ENCODE measurements at places on chromosomes 12 and 14.

DNA sequence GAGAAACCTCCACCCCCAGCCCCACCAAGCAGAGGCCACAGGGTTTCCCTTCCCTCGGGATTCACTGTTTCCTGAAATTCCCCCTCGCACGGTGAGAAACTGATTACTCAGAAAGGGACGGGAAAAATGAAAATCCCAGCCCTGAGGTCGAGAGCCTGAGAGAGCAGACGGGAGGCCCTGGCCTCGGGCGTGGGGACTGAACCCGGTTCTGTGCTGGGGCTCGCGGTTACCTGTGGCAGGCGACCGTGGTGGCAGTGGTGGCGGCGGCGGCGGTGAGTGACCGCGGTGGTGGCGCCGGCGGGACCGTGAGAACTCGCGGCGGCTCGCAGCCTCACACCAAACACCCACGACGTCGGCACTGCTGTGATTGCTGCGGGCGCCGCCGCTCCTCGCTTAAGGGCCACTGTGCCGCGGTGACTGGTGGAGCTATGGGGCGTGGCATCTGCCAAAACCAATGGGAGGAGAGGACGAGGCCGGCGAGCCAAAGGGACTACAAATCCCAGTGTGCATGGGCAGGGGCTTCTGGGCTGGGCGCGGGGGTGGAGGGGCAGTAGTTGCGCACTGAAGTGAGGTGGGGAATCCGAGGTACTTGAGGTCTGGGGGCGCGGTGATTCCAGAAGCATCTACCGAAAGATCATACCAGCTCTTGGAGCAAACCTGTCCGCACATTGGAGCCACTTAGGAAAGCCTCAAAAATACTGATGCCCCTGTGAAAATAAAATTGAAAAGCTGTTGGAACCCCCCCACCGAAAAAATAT, at the start of gene LGMN:
Gene LGMN, minus strand, starts transcription at position 369 of the 758 bp plus-strand sequence. CDS start 15,841 bp downstream, outside the sequence.
- peak; percentile 96 for DNase-seq

GRCh38 chr12:26770239-26771070, 62.5 kb downstream of the ITPR2 start:
- DNase-seq = no peak

- no peak for DNase-seq
Measured at GRCh38 chr14:81348061-81348460, 52.1 kb downstream of the STON2 start.

DNA sequence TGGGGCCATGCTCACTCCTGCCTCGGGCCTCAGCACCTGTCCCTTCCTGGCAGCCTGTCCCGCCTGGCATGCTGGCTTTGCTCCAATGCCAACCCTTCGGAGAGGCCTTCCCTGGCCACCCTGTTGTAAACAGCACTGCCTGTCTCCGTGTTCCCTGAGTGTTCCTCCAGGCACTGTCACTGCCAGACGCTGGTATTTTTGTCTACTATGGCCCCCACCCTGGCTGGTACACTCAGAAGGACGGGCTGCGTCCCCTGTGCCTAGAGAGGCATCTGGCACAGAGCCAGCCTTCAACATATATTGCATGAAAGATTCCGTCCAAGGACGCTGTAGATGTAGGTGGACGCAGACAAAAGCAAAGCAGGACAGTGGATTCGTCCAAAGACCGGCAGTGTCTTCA, 2.7 kb upstream of the ASPG start:
- DNase-seq = no peak

DNA sequence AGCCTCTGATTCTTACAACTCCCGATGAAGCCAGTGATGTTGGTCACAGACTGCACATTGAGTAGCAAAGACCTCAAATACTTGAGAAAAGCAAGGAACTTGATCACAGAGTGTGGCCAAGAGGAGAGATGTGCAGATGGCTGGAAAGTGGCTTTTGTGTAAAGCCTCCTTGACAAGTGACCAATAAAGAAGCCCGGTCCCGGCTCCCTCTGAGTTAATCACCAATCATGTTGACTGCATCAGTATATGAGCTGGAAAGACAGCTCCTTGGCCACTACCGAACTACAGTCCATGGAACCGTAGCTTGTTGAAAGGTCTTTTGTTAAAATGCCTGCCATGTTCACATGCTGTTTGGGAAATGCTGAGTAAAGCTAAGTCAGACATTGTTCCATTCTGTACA, 23.7 kb upstream of the SERPINA6 start:
- DNase-seq = no peak

GRCh38 chr12:4044736-4045730, 171.8 kb upstream of the PARP11 start:
- no peak for DNase-seq

DNA sequence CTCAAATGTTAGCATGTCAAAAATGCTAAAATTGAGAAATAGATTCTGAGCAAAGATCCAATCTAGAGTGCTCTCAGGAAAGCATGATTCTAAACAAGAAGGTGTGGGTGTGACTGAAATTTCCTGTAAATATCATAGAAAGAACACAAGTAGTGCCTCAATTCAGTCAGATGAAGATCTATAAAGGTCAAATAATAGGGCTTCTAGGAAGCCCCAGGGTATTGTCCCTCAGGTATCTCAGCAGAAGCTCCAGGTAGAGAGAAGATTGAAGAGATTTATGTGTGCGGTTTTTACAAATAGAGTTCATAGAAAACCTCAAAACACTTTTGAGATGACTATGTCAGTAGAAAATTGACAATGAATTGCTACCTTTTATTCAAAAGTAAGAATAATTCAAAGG, 13.0 kb downstream of the KLRD1 start:
- DNase-seq = no peak

- DNase-seq = no peak
Measured at GRCh38 chr12:5945071-5946008, at the start of gene ANO2. Gene ANO2 (minus strand): TSS chr12:5945259. CDS start chr12:5945217, 42 bp downstream.

DNA sequence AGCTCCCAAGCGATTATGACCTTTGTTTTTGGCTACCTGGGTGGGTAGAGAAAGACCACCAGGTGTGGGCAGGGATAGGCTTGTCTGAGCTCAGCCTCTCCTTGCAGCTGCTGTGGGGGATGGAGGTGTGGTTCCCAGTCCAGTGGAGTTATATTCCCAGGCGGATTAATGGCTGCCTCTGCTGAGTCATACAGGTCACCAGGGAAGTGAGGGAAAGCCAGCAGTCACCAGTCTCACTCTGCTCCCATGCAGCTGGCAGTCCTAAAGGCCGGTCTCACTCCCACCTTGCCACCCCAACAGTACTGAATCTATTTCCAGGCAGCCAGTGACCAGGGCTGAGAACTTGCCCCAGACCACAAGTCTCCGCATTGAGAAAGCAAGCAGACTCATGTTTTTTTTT, 399.2 kb downstream of the VRK1 start:
- no peak for DNase-seq

DNA sequence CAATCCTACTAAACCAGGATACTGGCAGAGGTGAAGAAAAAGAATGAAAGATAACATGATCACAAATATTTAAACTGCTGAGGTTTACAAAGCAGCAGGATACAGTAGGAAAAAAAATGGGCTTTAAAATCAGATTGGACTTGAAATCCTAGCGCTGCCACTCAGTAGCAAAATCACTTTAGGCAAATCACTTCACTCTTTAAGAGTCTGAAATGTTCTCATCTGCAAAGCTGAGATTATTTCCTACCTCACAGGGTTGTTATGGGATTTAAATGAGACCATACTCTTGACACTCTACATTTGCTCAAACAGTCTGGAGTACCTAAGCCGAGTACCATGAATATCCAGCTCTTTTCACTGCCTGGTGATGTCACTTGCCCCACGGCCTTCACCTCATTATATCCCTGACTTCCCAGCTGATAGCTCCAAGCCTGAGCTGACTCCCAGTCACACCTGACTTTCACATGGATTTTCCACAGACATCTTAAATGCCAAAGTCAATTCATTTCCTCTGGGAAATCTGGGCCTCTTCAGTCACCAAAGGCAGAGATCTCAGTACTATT, 60.2 kb downstream of the UBR7 start:
- no peak for DNase-seq

DNA sequence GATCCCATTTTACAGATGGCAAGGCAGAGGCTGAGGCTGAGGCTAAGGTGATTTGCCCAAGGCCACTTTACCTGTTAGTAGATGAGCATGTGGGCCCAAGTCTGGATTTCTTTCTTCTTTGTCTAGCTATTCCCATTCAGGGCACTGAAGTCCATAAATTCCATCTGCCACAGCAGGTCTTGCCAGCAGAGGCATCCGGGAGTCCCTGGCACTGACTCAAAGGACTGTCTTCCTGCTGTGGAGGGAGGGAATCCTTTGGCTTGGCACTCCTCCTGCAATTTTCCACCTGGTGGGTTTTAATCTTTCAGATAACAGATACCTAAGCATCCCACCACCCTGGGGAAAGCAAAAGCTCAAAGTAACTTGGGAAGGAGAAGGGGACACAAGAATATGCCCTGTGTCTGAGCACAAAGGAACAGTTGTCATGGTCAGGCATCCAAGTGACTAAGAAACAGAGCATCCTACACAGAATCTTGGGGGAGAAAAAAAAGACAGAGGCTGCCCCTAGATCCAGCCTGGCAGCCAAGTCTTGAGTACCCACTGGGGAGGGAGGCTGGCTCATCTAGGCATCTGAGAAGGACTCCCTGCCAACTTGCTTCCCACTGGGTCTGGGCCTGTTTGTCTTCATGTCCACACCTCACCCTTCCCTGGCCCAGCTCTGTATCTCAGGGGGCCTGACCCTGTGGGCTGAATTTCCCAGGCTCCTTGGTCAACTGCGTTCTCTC, 35.6 kb upstream of the CMKLR1 start:
- DNase-seq = no peak

GRCh38 chr14:105267820-105268548, 19.7 kb downstream of the BTBD6 start:
- no peak for DNase-seq

GRCh38 chr14:39102265-39102968, 618 bp downstream of the SEC23A start:
- peak; percentile 43 for DNase-seq

DNA sequence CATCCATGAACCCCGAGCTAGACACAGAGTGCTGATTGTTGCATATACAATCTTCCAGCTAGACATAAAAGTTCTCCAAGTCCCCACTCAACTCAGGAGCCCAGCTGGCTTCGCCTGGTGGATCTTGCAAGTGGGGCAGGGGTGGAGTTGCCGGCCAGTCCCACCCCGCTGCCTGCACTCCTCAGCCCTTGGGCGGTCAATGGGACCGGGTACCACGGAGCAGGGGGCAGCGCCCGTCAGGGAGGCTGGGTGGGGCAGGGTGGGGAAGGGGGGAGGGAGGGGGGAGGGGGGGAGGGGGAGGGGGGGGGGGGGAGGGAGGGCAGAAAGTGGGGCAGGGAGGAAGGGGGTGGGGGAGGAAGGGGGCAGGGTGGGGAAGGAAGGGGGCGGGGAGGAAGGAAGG, 63.0 kb downstream of the CCDC60 start:
- DNase-seq = no peak

DNA sequence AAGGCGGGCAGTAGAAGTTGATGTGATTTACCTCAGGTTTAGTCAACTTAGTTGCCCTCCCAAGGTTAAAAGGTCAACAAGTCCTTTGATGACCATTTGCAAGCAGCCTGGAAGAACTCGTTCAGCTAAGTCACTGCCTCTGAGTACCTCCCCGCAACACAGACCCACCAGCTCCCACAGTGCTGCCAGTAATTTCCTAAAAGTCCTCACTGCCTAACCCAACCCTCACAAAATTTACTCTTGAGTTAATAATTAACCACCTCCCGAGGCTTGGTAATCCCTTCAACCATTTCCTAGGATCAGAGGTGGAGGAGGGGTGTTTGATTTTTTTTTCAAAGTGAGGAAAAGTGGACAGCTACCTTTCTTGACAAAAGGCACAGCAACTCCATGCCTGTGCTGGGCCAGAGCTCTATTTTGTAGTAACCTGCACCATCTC, 55.8 kb downstream of the MAP3K9 start:
- no peak for DNase-seq

- no peak for DNase-seq
Measured at GRCh38 chr14:65813760-65814384, 401.3 kb downstream of the FUT8 start.

DNA sequence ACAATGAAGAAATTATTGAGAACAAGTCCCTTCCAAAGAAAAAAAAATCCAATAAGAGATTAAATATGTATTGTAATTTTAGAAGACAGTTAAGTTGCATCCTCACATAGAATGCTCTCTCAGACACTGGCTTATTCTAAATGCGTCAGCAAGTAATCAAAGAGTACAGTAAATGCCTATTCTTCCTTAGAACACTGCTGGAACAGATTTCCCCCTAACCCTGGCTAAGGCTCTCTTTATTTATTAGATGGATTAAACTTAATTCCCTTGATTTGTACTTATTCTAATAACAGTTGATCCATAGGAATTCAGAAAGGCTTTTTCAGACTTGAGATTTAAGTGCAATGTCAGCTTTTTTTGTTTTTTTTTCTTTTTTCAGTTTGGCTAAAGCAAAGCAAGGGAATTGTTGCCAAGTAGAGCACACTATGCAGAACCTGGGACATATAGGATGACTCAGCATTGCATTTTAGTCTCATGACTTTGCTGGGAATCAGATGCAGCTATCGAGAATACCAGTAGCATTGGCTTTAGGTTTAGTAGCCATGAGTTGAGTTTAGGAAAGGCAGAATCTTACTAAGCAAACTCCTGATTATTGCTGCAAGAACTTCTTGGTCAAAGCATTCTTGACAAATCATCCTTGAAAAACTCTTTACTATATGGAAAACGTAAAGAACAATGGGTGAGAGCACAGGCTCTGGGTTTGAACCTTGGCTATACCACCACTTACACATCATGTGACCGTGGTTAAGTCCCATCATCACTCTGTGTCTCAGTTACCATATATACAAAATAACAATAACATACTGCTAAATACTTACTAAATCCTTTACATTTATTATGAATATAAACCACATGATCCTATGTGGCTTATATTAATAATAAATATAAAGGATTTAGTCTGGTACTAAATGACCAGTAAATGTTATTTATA, 26.7 kb downstream of the MED21 start:
- no peak for DNase-seq

GRCh38 chr14:83300476-83301064, 1766.9 kb upstream of the SEL1L start:
- no peak for DNase-seq

- no peak for DNase-seq
Measured at GRCh38 chr14:53491884-53492277, 338.8 kb upstream of the DDHD1 start.

DNA sequence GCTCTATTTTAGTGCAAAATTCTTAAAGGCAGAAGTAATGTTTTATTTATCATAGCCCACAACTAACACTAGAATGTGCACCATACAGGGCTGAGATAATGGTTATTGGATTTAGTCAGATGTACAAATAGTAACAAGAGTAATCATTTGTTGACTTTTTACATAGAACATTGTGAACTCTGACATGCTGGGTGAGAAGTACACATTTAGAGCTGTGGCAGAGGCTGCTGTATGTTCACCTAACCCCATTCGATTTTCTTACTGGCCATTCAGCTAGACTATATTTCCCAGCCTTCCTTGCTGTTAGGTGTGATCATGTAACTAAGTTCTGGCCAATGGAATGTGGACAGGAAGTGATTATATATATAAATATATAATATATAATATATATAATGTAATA, 89.1 kb downstream of the DRAM1 start:
- no peak for DNase-seq

DNA sequence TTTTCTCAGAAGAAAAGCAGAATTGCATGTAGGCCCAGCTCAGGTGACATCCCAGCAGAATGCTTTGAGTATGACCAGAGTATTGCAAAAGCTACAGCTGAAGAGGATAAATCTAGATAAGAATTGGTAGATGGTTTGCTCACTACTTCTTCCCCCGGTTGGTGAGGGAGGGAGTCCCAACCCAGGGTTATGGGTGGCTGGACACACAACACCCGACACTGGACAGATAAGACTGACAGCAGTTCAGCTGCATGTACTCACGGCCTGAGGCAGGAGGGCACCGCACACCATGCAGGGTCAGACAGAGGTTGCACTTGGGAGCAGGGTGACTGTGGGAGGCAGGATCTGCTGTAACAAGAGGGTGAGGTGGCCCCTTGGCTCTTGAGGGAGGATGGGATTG, 1.7 kb upstream of the CLEC4C start:
- no peak for DNase-seq

Measured in hypothalamus (tissue), 51 donors.